Camera-type eye (tissue), 1 donor: ENCODE measurements at places on chromosomes 12 and 14. TPM values are rescaled to one million over a fixed set of nuclear protein-coding genes. Genes with fewer than 3 reads are reported as not detected.

The CD163L1 gene
- total RNA-seq = 7.4 TPM

The KCNC2 gene
- total RNA-seq = 7.5 TPM

The BCL2L14 gene
- total RNA-seq = not detected

The SOX5 gene
- total RNA-seq = 72.7 TPM

The HCAR2 gene
- 2.1 TPM for total RNA-seq

The BHLHE41 gene
- 8.6 TPM for total RNA-seq

The FAM222A gene
- total RNA-seq = 25.1 TPM

The PTCSC3 gene
- total RNA-seq = not detected

The SLC6A12 gene
- 4.0 TPM for total RNA-seq

The SALL2 gene
- 35.7 TPM for total RNA-seq

The OR4L1 gene
- total RNA-seq = not detected

The SLCO1B1 gene
- total RNA-seq = not detected

The IRF9 gene
- total RNA-seq = 35.1 TPM

The DNAH10 gene
- 1.3 TPM for total RNA-seq

The SYNDIG1L gene
- total RNA-seq = 0.60 TPM

The FAM181A gene
- total RNA-seq = not detected
